Suprapubic skin (tissue), 4 donors: ENCODE measurements at places on chromosomes 1 and 21. TPM values are rescaled to one million over a fixed set of nuclear protein-coding genes. Genes with fewer than 3 reads are reported as not detected.

DNA sequence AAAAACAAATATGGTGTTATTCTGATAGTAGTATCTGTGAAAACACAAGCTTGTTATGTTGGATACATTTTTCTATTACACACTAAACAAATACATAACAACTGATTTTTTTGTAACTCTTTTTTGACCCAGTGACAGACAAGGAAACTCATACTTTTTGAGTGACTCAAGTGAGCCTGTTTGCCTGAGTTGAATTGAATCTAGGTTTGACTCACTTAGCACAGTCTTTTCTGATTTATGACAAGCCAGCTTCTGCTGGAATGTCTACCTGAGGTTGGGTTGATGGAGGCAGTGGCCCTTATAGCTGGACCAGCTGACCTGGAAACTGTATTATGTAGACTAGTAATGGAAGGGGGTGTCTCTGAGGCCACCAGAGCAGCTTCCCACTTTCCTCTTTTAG, 4.2 kb upstream of the CLCA4 start:
- DNase-seq, result no peak

- no peak for DNase-seq
These were observed 5.3 kb downstream of the COL18A1 start for GRCh38 chr21:45410151-45410864.

- no peak for DNase-seq
These were observed 122.2 kb downstream of the KCNN3 start for GRCh38 chr1:154747740-154748404.

DNA sequence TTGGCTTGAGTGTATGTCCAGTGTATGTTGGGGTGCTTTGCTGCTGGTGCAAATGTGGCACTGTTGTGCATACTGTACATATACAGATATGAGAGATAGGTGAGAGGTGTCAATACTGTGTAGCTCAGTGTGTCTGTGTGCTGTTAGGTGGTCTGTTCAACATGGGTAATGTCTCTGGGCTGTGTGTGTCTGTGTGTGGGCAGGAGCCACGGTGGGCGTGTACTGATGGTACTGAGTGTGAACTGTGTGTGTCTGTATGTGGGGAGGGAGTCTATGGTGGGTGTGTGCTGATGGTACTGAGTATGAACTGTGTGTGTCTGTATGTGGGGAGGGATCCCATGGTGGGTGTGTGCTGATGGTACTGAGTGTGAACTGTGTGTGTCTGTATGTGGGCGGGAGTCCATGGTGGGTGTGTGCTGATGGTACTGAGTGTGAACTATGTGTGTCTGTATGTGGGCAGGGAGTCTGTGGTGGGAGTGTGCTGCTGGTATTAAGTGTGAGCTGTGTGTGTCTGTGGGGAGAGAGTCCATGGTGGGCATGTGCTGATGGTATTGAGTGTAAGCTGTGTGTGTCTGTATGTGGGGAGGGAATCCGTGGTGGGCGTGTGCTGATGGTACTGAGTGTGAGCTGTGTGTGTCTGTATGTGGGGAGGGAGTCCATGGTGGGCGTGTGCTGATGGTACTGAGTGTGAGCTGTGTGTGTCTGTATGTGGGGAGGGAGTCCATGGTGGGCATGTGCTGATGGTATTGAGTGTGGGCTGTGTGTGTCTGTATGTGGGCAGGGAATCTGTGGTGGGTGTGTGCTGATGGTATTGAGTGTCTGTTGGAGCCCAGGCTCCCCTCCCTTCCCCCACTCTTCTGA, 32.2 kb upstream of the FOXO6 start:
- DNase-seq, result peak; percentile 35

Gene BMP8B
- total RNA-seq, result 2.3 TPM

DNA sequence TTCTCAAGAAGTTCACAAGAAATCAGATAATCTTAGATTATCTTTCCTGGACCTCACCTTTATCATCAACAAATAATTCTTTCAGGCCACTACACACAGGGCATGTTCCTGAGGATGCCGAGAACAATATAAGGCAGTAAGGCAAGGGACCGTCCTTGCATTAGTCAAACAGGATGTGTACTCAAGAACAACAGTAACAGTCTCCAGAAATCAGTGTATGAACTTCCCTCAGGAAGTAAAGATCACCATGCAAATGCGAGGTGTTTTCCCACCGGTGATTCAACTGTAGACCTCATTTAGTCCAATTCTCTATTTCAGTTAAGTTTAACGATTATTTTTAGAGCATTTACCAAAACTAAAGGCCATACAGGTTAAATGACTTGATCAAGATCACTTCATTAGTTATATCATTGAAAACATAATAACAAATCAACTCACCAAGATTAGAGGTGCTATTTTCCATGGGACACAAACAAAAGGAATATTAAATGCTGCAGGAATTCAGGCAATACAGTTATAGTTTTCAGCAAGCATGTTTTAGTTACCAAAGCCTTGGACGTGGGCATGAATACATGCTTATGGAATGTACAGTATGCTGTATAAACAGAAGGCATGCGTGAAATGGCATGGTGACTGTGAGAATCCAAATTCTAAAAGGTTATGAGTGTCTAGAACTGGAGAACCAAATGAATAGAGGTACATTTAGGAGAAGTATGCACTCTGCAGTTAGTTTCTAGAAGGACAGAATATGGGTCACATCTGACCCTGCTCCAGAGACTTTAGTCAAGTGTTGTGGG, 145.2 kb downstream of the TNR start:
- DNase-seq, result no peak

GRCh38 chr1:31744165-31744888, 19.8 kb downstream of the ADGRB2 start:
- no peak for DNase-seq

DNA sequence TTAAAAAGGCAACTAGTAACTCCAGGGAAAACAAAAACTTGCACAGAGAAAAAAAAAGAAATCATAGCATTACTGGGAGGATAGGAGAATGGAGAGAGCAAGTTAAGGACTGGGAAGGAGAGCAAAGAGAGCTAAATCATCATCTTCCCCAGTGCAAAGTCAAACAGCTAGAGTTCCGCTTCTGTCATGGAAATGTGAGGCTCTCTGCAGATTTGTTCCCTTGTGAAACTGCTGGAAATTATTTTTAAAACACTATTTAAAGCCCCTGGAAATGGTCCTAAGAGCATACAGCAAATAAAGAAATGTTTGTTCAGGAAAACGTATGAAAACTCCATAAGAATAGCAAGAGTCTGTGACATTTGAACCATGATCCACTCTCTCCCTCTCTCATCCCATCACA, 64.6 kb downstream of the CAMK2N1 start:
- DNase-seq, result no peak

DNA sequence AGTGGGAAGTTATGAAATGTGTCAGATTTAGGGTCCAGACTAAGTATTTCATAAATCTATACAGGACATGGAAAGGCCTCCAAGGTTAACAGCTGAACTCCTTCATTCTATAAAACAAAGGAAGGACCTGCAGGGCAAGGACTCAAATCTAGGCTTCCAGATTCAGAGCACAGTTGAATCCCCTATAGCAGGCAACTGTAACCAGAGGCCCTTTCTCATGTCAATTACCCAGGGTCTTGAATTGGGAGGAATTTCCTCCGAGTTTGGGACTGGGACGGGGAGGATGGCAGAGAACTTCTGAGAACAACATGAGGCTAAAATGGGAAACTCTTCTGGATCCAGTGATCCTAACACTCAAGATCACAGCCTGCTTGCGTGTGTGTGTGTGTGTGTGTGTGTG, 112.9 kb upstream of the BEND5 start:
- DNase-seq, result no peak

DNA sequence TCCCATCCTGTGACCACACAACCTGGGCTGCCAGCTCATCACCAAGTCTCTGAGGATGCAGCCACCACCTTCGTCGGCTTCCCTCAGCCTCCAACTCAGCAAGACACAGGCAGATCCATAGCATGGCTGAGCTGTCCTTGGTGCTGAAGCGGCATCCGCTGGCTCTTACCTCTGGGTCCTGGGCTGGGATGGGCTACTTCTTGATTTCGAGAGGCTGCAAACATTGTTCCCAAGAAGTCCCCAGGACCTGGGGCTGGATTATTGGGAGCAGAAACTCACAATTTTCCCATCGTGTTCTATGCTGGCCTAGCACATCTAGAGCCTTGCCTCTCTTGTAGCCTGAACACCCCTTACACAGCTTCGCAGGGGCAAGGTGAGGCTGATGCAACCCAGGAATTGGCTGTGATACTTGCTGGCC, 24.9 kb upstream of the C1QA start:
- no peak for DNase-seq

DNA sequence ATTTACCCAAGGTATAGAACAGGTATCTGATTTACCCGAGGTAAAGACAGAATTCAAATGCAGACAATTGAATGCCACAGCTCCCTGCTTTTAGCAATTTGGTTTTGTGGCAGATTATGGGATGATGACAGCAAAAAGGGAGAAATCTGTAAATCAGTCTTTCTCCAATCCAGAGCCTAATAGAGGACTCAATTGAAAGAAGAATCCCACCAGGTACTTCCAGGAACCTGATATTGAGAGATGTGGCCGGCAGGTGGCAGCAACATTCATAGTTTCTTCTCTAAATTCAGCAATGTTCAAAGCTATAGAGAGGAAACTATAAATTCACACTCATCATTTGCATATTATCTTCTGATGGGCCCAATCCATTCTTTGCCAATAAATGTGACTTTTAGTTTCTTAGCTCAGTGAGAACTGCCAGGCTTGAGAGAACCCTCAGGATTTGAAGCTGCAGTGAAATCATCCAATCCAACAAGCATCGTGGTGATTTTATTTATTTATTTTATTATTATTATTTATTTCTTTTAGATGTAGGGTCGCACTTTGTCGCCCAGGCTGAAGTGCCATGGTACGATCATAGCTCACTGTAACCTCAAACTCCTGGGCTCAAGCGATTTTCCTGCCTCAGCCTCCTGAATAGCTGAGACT, 9.8 kb upstream of the PHACTR4 start:
- peak; percentile 86 for DNase-seq
